ENCODE measurements at places on chromosomes 11 and 22.

GRCh38 chr11:66581261-66581660 lies 11.6 kb downstream of the CCDC87 start:
- DNase-seq, result no peak

DNA sequence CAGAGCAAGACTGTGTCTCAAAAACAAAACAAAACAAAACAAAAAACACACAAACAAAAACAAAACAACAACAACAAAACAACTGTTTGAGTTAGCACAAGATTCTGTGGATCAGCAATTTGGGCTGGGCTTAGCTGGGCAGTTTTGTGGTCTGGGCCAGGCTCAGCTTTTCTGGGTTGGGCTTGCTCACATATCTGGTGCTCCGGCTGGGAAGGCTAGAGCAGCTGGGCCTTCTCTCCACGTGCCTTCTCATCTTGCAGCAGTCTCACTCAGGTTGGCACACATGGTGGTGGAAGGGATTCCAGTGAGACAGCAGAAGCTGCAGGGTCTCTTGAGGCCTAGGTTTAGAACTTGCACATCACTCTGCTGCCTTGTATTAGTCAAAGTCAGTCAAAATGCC lies 35.7 kb downstream of the EIF3F start:
- no peak for DNase-seq

GRCh38 chr22:36376265-36376664 lies 11.5 kb downstream of the MYH9 start:
- DNase-seq, result no peak

DNA sequence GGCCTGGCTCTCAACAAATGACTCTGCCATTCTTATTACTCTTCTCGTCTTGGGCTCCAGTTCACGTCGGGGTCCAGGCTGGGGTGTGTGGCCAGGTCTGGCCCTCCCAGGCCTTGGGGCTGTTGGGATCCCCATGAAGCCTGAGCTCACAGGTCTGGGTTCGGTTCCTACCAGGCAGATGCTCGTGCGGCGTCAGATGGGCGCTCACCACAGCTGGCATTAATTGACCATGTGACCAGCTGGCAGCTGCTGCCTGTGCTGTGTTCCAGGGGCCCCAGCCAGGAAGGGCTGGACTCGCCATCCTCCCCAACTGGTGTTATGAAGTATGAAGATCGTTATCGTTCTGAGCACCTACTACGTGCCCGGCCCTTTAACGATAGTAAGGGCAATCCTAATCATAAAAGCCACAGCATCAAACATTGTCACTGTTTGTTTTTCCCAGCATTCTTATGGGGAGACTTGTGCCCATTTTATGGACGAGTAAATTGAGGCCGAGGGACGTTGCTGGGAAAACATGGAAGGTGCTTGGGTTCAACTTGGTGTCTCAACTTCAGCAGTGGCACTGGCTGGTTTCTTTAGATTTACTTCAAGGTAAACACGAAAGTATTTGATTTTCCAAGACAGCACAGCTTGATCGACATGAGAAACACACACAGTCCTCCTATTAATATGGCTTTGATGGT lies 26.8 kb upstream of the CACNG2 start:
- DNase-seq, result no peak

DNA sequence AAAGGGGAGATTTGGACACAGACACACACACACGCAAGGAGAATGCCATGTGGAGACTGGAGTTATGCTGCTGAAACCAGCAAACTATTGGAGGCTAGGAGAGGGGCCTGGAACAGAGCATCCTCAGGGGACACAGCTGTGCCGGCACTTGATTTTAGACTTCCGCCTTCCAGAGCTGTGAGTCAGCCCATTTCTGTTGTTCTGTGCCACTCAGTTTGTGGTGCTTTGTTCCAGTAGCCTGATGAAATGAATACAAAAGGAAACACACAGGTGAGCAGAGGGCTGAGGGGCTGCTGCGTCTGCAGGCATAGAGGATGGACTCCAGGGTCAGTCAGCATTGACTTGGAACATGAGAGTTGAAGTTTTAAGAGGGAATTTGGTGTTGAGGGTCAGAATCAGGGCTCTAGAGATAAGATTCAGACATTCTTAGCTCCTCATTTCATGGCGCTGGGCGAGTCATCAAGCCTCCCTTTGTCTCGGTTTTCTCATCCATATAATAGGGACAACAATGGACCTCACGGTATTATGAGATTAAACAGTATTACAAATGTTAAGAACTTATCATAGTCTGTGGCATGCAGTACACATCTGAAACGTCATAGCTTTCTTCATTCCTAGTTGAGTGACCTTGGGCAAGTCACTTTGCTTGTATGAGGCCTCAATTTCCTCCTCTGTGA lies 191.0 kb downstream of the MIAT start:
- no peak for DNase-seq

- no peak for DNase-seq
These were observed 22.8 kb downstream of the THOC5 start for GRCh38 chr22:29530716-29531115.
